ENCODE measurements at places on chromosomes 12 and 14. TPM values are rescaled to one million over a fixed set of nuclear protein-coding genes. Genes with fewer than 3 reads are reported as not detected.

GRCh38 chr12:8080120-8080519, 2.0 kb upstream of the NECAP1 start:
- no peak for DNase-seq

DNA sequence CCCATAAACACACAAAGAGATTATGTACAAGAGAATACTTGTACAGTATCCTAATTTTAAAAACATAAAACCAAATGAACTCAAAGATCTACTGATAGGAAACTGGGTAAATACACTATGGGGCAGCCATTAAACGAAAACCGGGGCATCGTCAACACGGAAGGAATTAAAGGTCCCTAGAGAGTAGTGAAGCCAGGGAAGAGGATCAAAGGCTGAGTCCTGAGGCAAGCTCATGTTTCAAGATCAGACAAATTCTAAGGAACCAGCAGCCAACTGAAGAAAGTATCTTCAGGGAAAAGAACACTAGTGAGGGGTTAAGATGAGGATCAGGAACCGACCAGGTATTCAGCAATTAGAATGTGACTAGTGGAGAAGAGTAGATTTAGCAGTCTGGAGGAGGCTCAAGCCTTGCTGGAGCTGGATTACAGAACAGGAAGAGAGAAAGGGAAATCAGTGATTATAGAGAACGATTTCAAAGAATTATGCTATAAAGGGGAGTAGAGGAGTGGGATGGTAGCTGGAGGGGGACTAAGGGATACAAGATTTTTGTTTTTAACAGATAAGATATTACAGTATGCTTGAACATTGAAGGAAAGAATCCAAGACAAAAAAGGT, 23.7 kb downstream of the SEL1L start:
- DNase-seq: no peak

FOXA1 gene
- 0.05 TPM for total RNA-seq

GRCh38 chr14:87847216-87847755, 145.7 kb downstream of the GALC start:
- DNase-seq: no peak

PAPLN gene
- total RNA-seq: 0.30 TPM

- no peak for DNase-seq
Measured at GRCh38 chr14:59905188-59905587, 14.8 kb upstream of the LRRC9 start.

- no peak for DNase-seq
Measured at GRCh38 chr14:20556500-20557211, 4.2 kb downstream of the RNASE9 start.

DNA sequence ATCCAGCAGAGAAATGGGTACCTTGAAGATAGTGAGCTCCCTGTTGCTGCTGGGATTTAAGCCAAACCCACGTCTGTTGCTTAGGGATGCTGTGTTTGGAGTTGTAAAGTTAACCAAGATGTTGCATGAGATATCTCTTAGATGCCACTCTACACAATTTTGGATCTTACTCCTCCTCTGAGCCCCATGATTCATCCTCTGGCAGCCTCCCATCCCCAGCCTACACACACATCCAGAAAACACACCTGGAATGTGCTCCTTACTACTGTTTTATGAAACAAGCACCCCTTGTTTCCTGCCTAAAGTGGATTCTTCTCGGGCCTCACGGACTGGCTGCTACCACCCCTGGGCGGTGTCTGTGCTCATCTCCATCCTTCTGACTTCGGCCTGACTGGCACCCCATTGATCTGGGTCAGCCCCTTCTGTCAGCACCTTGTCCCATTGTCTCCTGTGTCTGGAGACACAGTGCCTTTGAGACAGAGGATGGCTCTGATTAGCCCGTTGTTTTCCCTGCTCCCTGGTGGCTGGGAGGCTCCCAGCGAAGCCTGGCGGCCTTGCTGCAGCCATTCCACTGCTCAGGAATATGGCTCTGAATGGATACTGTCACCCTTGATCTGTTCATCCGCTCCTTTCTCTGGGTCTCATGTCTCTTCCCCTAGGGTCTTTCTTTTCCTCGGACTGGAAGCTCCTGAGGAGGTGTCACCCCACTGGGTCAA, 24.3 kb downstream of the TSPAN9 start:
- DNase-seq: no peak

ERP27 gene
- 1.7 TPM for total RNA-seq

DNA sequence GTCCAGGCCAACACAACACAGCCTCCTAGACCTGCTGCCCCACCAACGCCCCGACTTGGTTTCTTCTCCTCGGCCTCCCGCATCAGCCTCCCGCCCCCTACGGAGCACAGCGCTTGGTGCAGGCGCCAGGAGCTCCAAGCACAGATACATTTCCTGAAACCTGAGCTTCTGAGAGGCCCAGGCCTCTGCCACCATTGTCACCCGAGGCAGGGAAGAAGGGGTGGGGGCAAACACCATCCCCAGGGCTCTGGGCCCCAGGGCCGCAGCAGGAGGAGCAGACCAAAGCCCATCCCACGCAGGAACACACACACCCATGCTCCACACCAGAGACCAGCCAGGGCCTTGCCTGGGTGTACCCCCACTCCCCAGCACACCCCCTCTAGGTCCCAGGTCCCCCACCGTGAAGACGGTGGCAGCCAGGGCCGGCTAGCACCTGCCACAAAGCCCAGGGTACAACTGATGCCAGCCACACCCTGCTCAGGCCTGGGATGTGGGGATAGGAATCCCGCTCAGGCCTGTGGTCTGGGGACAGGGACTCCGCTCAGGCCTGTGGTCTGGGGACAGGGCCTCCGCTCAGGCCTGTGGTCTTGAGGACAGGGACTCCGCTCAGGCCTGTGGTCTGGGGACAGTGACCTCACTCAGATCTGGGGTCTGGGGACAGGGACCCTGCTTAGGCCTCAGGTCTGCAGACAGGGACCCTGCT, 5.4 kb downstream of the JAG2 start:
- no peak for DNase-seq

GRCh38 chr14:37472906-37473305, 122.1 kb downstream of the FOXA1 start:
- no peak for DNase-seq

KRT78 gene
- total RNA-seq: not detected

- DNase-seq: no peak
Measured at GRCh38 chr14:31510222-31510621, 22.4 kb upstream of the GPR33 start.

All from activated CD4-positive, alpha-beta T cell treated with anti-CD3 and anti-CD28 coated beads for 36 hours (primary cell).